Activated CD4-positive, alpha-beta memory T cell treated with anti-CD3 and anti-CD28 coated beads for 36 hours (primary cell): ENCODE measurements at places on chromosomes 12 and 14.

- H3K27ac ChIP-seq: no peak overlapping the region
- H3K27me3 ChIP-seq: no peaks in the 10 kb centered on the region
- peaks cover 6% of the 10 kb centered on the region for H3K4me1 ChIP-seq
- no peak for DNase-seq
Measured at GRCh38 chr14:99080306-99080705, 191.7 kb downstream of the BCL11B start.

- no peak for DNase-seq
- H3K27ac ChIP-seq: no peak overlapping the region
- no peaks in the 10 kb centered on the region for H3K27me3 ChIP-seq
- H3K4me1 ChIP-seq: peaks cover 17% of the 10 kb centered on the region
- H3K4me3 ChIP-seq: no peak overlapping the region
Measured at GRCh38 chr12:8968761-8969160, 19.3 kb upstream of the M6PR start.

DNA sequence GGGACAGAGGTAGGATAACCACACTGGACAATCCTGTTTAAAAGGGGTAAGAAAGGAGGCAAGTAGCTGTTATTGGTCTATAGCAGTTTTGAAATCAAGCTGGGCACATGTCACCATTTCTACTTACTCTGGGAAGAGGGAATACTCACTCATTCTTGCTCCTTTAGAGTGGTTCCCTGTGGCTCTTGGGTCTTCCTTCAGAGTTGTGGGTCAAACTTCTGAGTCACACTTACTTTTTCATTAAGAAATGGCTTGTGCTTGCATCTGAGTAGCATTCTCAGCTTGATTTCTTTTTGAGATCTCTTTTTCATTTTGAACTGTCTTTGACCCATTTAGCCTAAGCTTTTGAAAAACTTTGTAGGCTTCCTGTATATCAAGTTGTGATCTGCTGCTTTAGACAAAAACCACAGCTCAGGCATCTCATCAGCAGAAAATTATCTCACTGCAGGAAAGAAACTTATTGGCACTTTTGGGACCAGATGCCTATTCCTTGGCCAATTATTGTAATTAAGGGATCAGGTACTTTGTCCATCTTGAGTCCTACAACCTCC lies 122.2 kb downstream of the AEBP2 start:
- H3K36me3 ChIP-seq: peaks cover 23% of the 10 kb centered on the region
- no peak overlapping the region for H3K27ac ChIP-seq
- H3K27me3 ChIP-seq: no peaks in the 10 kb centered on the region
- no peak overlapping the region for H3K4me3 ChIP-seq
- peaks cover 15% of the 10 kb centered on the region for H3K4me1 ChIP-seq

DNA sequence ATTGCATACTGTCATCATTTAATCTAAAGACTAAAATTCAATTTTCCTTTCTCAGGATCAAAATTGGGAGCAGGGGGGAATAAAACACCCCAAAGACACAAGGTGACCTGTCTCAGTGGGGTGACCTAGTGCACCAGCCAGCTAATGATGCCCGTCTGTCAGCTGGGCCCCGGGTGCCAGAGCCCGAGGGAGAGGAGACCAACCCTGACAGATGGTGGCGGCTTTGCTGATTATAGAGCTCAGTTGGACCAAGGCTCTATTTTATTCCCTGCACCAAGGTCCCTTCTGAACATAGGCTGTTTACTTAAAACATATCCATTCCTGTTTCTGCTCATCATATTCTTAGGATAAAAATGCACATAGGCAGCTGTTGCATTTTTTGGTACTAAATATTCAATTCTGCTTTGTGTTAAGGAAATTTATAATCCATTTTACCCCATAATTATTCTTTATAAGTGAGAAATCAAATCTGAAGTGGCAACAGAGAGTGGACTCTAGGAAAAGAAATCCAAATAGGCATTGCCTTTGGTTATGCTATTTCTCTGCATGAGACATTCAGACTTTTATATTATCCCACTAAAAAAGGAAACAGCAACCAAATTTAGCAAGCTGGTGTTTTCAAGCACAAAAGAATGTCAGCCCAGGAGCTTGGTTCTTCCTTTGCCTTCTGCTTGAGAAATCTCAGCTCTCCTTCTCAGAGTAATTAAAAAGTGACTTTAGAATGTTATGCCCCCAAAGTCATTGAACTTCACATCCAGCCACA lies 96.8 kb upstream of the IFNG-AS1 start:
- H3K27ac ChIP-seq: no peak overlapping the region
- H3K4me3 ChIP-seq: no peak overlapping the region

- peak overlapping the region; percentile 94 for H3K27ac ChIP-seq
- no peak for DNase-seq
- peaks cover 31% of the 10 kb centered on the region for H3K36me3 ChIP-seq
Measured at GRCh38 chr14:91232603-91233002, 11.9 kb downstream of the GPR68 start.

DNA sequence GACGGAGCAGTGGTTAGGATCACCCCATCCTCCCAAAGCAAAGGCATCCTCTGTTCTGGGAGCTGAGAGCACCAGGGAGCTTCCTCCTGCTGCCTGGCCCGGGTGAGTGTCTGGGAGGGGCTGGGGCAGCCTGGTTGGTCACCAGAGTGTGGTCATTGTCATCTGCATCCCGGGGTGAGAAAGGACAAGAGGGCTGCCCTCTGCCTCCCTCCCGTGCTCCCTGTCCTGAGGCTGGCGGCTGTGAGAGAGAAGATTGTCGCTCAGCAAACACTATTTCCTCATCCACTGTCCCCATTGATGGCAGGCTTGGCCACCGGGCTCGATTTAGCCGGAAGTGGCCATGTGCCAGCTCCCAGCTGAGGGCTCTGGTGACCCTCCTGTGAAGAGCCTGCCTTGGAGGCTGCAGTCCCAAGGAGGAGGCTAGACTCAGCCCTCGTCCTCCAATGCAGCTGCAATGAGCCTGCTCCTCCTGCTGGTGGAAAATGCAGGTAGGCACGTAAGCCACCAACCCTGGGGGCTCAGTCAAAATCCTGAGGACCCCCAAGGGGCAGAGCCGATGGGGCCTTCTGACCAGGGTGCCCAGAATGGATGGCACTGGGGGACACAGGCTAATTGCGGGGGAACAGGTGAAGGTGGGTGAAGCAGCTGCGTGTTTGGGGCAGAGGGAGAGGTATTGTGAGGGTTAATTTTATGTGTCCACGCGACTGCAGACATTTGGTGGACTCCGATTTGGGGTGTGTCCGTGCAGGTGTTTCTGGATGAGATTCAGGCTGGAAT lies 155.7 kb downstream of the KIF26A start:
- H3K4me1 ChIP-seq: no peaks in the 10 kb centered on the region
- H3K27me3 ChIP-seq: peaks cover 5% of the 10 kb centered on the region
- no peaks in the 10 kb centered on the region for H3K36me3 ChIP-seq

GRCh38 chr14:105213361-105213760 lies 32.2 kb upstream of the NUDT14 start:
- H3K27me3 ChIP-seq: no peaks in the 10 kb centered on the region
- no peaks in the 10 kb centered on the region for H3K4me1 ChIP-seq
- H3K4me3 ChIP-seq: no peak overlapping the region
- H3K27ac ChIP-seq: no peak overlapping the region

DNA sequence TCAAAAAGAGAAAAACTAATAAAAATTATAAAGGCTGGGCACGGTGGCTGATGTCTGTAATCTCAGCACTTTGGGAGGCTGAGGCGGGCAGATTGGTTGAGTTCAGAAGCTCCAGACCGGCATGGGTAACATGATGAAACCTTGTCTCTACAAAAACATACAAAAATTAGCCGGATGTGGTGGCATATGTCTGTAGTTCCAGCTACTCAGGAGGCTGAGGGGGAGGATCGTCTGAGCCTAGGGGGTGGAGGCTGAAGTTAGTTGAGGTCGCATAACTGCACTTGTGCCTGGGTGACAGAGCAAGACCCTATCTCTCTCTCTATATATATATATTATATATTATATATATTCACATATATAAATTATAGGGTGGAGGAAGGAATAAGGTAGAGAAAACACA lies 32.5 kb upstream of the ANO2 start:
- no peak overlapping the region for H3K4me3 ChIP-seq
- peaks cover 15% of the 10 kb centered on the region for H3K27me3 ChIP-seq
- H3K27ac ChIP-seq: no peak overlapping the region
- DNase-seq: no peak
- no peaks in the 10 kb centered on the region for H3K36me3 ChIP-seq

GRCh38 chr14:33068626-33069025 lies 129.9 kb downstream of the NPAS3 start:
- no peaks in the 10 kb centered on the region for H3K4me1 ChIP-seq
- no peaks in the 10 kb centered on the region for H3K27me3 ChIP-seq
- no peak overlapping the region for H3K27ac ChIP-seq

DNA sequence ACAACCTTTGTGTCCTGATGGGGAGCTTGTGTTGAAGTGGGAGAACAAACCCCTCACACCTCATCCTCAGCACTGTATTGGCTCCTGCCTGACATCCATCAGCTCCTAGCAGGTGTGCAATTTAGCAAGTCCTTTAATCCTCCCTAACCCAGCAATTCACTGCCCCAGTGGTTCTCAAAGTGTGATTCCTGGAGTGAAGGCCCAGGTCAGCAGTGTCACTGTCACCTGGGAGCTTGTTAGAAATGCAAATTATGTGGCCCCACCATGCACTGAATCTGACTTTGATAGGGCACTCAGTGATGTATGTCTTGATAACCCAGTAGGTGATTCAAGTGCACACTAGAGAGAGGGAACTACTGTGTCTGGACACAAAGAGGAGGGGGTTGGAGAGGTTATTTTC lies 133.6 kb downstream of the FGD4 start:
- peaks cover 4% of the 10 kb centered on the region for H3K27me3 ChIP-seq
- peaks cover 12% of the 10 kb centered on the region for H3K4me1 ChIP-seq
- no peak overlapping the region for H3K27ac ChIP-seq
- H3K4me3 ChIP-seq: no peak overlapping the region
- H3K36me3 ChIP-seq: no peaks in the 10 kb centered on the region

- H3K36me3 ChIP-seq: no peaks in the 10 kb centered on the region
- peaks cover 4% of the 10 kb centered on the region for H3K27me3 ChIP-seq
- no peak for DNase-seq
- H3K27ac ChIP-seq: no peak overlapping the region
- H3K4me3 ChIP-seq: no peak overlapping the region
Measured at GRCh38 chr14:105030194-105030593, 9.3 kb upstream of the CDCA4 start.

- no peaks in the 10 kb centered on the region for H3K27me3 ChIP-seq
- H3K4me1 ChIP-seq: no peaks in the 10 kb centered on the region
- no peak for DNase-seq
Measured at GRCh38 chr12:23523339-23523738, 426.1 kb downstream of the SOX5 start.

GRCh38 chr12:129161511-129161910 lies 308.2 kb downstream of the GLT1D1 start:
- H3K36me3 ChIP-seq: no peaks in the 10 kb centered on the region
- no peak overlapping the region for H3K27ac ChIP-seq
- DNase-seq: no peak
- no peaks in the 10 kb centered on the region for H3K4me1 ChIP-seq

DNA sequence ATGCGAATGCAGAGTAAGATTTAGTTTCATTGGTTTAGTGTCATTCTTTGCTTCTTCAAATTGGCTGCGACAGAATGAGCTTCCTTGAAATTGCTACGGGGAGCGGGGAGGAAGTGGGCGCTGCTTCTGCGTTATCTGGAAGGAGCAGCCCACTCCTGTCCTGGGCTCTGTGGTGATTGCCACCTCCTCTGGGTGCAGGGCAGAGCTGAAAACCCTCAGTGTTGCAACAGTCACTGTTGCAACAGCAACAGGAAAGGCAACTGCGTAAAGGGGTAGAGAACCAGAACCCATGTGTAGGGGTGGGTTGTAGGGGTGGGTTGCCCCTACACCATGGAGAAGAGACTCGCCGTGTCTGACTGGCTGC lies 57.7 kb downstream of the MAX start:
- peaks cover 24% of the 10 kb centered on the region for H3K36me3 ChIP-seq
- H3K27ac ChIP-seq: no peak overlapping the region
- DNase-seq: no peak
- no peaks in the 10 kb centered on the region for H3K27me3 ChIP-seq
- peaks cover 6% of the 10 kb centered on the region for H3K4me1 ChIP-seq
- no peak overlapping the region for H3K4me3 ChIP-seq
